Hematopoietic multipotent progenitor cell treated with erythropoietin and hydrocortisone succinate and interleukin-3 and kit ligand, for 4 days (in vitro differentiated cells): ENCODE measurements at places on chromosomes 13 and 19.

DNA sequence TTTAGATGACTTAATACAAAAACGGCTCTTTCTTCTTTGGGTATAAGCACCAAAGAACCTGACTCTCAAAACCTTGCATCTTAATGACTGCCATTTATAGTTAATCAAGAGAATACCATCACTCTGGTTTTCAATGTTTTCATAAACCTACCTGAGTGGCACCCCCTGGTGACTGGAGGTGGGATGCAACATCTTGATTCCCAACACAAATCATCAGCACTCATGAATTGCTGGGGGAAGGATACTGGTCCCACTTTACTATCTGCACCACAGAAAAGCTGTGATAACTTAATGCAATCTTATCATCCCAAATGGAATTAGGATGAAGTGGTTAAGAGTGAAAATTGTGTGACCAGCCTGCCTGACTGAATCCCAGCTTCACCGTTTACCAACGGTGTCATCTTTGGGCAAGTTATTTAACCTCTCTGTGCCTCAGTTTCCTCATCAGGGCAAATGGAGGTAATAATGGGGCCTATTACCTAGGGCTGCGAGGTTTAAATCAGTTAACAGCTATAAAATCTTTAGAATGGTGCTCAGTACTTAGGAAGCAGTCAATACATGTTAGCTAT, 366.4 kb downstream of the KLF12 start:
- peak; percentile 36 for DNase-seq

DNA sequence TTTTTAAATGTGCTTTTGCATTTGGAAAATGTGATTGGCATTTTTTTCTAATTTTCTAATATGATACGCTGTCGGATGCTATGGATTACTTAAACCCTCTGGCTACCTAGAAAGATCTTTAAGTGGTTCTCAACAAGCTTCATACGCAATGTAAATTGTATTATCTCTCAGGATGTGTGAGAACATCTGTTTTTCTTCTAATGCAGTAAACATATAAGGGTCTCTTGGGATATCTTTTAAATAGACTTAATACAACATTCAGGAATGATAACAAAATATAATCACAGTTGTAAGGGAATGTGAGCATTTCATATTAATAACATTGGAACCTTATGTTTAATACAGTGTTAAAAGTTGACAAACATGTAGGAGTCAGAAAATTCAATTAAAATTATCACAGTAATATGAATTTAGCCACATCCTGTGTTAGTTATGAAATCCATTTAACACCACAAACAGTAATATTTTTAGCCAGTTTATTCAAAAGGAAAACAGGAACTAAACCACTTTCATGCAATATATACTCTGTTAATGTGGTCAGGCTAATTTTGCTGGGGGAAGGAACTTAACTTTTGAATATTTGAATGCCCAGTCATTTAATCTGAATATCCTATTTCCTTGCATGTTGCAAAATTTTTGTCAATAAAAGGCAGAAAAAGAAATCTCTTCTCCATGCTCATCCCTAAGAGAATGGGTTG, 15.0 kb upstream of the ALOX5AP start:
- peak; percentile 86 for DNase-seq

DNA sequence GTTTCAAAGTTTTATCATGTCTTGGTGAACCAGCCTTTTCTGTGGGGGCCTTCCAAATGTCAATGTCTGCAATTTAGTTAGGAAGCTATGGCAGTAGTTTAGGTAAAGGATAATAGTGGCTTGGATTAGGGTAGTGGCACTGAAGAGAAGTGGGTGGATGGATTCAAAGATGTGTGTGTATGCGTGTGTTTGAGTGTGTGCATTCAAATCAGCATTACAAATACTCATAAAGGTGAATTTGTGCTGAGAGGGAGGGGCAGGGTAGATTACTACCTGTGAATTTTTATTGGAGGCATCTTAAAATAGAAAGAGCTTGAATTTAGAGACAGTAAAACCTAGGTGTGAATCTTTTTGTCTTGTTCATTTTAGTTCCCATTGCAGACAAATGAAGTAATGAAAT, 16.9 kb downstream of the NDFIP2 start:
- DNase-seq = no peak

DNA sequence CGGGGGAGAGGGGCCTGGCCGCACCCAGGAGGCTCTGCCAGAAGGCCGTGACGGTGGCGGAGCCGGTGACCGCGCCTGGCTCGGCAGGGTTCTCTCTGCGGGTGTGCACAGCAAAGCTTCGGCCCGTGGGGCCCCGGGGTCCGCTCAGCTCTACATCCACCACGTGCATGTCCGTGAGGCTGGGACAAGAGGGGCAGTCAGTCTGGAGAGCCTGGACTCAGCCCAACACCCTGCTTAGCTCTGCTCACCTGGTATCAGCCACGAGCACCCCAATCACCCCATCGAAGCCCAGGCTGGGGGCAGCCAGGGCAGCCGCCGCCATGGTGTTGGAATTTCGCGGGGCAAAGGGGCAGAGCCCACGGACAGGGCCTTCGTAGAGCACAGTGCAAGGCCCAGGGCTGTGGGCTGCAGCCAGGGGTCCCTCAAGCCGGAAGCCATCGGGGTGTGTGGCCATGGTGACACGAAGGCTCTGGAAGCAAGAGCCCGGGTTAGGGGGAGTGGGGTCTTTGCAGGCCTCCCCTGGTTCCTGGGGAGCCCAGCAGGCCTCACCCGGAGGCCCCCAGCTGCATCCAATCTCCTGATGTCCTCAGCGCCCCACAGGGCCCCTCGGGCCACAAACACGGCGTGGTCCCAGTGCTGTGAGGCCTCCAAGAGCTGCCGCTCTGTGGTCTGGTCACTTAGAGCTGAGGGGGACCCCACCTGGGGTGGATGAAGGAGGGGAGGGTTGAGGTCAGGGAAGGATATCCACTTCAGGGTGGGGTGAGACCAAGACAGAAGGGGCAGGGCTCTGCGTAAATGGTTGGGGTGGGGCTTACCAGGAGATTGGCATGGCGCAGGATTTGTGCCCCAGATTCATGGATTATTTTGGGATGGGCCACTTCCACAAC, 1.4 kb downstream of the ASPDH start:
- no peak for DNase-seq

- peak; percentile 74 for DNase-seq
These were observed 4.1 kb downstream of the ACP4 start for GRCh38 chr19:50794074-50794875.

DNA sequence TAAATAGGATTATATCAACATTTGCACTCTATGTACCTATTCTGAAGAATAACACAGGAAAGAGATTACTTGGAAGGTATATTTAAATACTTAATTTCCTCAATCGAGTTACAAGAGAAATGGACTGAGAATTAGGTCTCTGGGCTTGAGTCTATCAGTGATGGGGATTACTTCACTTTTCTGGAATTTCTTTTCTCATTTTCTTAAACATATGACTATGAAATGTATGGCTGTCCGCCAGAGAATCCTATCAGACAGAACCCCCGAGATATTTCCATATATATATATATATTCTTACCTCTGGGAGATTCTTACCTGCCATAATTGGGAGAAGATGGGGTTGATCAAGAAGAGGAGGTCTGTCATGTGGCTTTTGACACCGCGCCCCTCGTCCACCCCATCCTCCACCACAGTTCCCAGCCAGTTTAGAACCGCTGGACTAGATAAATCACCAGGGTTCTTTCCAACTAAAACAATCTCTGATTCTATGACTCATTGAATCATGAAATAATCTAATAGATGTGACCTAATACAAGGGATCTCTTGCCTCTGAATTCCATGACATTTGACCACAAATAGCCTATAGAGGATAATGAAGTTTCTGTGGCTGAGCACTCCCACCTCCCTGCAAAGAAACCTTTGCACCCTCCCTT, 231.3 kb downstream of the TBC1D4 start:
- DNase-seq = no peak

- DNase-seq = peak; percentile 95
These were observed 13.6 kb upstream of the C5AR1 start for GRCh38 chr19:47296036-47296435.

- no peak for DNase-seq
These were observed 14.0 kb downstream of the AKAP8L start for GRCh38 chr19:15404780-15405211.

DNA sequence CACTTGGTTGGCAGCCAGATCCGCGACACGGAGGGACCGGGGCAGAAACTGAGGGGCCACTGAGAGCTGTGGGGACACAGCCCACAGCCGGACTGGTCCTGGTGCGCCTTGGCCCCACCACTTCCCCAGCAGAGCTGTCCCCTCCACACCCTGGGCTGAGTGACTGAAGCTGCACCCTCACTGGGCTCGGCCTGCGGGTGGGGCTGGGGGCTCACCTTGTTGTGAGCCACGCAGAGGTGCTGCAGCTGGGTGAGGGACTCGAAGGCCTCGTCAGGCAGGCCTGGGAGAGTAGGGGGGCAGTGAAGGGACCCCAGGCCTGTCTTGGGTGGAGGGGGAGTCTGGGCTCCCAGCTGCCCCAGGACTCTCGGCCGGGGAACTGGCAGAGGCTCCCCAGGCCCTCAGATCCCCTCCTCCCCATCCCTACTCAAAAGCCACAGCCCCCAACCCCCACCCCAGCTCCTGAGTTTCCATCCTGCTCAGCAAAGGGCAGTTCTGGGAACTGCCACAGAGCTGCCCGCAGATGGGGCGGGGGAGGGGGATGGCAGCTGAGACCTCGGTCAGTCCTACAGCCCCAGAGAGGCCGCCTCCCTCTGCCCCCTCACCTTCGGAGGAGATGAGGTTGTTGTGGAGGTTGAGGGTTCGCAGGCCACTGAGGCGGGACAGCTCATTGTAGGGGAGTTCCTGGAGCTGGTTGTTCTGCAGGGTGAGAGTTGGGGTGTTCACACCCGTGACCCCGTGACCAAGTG, 2.3 kb downstream of the PODNL1 start:
- peak; percentile 48 for DNase-seq
